ENCODE measurements at places on chromosomes 4 and X.
A peak's percentile ranks its signal among the peaks of the same experiment; 100 is the strongest.

GRCh38 chr4:22021106-22021505 lies 72.5 kb upstream of the KCNIP4 start:
- DNase-seq, result peak; percentile 76

GRCh38 chr4:24932515-24933225 lies 19.8 kb upstream of the CCDC149 start:
- no peak for DNase-seq

DNA sequence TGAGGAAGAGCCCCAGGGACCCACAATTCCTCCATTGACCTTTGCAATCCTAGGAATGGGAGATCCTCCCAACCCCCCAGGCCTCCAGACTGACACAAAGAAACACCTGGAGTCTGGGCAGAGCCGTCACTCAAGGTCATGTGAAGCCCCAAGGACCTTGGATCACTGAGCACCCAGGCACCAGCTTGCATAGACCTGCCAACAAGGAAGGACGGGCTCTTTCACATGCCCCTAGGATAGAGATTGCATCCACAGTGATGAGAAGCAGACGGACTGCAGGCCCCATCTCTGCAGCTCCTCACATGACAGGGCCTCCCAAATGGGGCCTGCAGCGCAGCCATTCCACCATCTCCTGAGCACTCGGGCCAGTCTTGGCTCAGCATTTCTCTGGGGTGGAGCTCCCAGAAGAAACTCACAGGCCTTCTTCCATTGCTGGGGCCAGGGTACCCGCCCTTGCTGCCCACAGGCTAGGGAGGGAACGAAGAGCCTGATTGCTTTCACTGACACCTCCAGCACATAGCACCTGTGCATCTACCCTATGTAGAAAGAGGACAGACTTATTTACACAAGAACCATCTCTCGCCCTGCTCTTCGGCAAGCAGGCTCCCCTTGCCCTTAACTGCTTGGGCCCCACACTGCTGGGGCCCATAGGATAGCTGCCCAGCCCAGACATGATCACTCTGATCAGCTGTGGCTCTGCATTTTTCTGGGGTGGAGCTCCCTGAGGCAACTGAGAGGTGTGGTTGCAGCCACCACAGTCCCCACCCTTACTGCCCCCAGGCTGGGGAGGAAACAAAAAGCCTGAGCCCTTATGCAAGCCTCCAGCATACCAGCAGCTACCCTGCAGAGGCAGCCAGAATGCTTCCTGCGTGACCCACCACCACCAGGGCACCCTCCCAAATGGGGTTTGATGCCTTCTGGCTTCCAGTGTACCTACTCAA lies 185.7 kb upstream of the ZCCHC13 start:
- DNase-seq, result peak; percentile 5

- no peak for DNase-seq
These were observed at the start of gene OTOP1 for GRCh38 chr4:4226606-4227438. Gene OTOP1, minus strand, starts transcription at chr4:4226929. Its CDS starts 65 bp downstream, at chr4:4226864.

- no peak for DNase-seq
These were observed 39.5 kb downstream of the WDR1 start for GRCh38 chr4:10077076-10077475.

Measured in NCI-H226 (cell line).